Ovary (tissue), 10 donors: ENCODE measurements at places on chromosomes 13 and 19. TPM values are rescaled to one million over a fixed set of nuclear protein-coding genes. Genes with fewer than 3 reads are reported as not detected.

DNA sequence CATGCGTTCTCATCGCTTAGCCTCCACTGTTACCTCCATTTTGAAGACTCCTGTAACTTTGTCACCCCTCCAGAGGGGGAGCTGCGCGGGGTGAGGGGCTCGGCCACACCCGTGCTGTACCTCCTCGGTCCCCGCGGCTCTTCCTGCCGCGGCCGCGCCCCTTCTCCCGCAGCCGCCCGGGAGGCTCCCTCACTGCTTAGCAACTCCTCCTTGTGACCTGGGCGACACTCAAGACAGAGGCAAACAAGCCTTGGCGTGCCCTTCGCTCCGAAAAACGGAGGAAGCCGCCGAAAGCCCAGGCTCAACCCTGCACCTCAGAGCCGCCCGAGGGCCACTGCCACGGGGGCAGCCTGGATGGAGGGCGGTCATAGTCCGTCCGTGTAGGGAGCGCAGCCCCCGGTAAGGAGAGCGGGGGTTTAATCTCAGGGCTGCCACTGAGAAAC, 494.3 kb downstream of the FOXO1 start:
- no peak overlapping the region for H3K4me3 ChIP-seq
- no peaks in the 10 kb centered on the region for H3K36me3 ChIP-seq
- no peak for DNase-seq
- no peaks in the 10 kb centered on the region for H3K4me1 ChIP-seq
- no peaks in the 10 kb centered on the region for H3K27me3 ChIP-seq
- H3K27ac ChIP-seq = no peak overlapping the region

ZNF813 gene
- polyA plus RNA-seq = 1.9 TPM

DNA sequence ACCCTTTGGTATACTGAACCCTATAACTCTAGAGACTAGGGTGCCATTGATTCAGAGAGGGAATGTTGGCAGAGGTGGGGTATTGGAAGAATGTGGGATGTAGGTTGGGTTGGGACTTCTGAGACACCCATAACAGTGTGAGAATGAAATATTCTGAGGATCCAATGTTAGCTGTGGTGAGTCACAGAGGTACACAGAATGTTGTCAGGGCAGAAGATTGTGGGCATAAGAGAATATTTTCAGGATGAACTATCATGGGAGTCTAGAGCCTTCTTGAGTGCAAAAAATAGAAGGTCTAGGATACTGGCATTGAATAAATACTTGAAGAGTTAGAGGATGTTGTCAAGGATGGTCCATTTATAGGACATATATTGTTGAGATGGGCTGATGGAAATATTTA, 9.0 kb downstream of the KLK13 start:
- no peaks in the 10 kb centered on the region for H3K27me3 ChIP-seq
- H3K36me3 ChIP-seq = no peaks in the 10 kb centered on the region
- no peak overlapping the region for H3K27ac ChIP-seq
- DNase-seq = no peak
- no peaks in the 10 kb centered on the region for H3K4me1 ChIP-seq

DNA sequence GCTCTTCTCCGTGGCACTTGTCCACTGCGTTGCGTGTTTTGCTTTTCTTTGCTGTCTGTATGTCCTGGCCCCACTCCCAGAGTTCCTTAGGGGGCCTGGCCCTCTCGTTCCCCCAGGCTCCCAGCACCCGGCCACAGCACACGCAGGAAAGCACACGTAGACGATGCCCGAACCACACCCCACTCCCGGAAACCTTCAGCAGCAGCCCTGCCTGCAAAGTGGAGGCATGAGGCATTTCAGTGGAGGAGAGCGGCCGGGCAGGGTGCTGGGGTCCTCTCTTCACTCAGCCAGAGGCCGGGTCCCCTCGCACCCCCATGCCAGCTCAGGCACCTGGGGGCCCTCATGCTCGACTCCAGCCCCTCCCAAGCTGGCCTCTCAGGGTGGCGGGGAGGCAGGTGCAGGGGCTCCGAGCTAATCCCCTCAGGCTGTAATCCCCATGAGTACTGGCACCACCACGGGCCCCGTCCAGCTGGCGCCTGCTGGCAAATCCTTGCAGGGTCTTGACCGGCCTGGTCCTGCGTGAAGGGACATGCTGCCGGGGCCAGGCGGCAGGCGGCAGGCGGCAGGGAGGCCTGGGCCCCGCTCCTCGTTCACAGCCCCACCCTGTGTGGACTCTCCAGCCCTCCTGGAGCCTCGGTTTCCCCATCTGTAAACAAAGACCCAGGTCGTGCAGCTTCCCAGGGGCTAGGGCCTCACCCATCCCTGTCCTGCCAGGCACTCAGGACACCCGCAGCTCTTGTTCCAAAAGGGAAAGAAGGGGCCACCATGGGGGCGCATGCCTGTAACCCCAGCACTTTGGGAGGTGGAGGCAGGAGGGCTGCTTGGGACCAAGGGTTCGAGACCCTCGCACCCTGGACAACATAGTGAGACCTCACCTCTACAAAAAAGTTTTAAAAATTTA, 7.0 kb downstream of the PIP5K1C start:
- H3K36me3 ChIP-seq = no peaks in the 10 kb centered on the region
- no peaks in the 10 kb centered on the region for H3K27me3 ChIP-seq
- H3K4me3 ChIP-seq = no peak overlapping the region
- no peak overlapping the region for H3K27ac ChIP-seq

- H3K4me1 ChIP-seq = peaks cover 2% of the 10 kb centered on the region
- H3K4me3 ChIP-seq = no peak overlapping the region
- H3K36me3 ChIP-seq = no peaks in the 10 kb centered on the region
- no peak overlapping the region for H3K27ac ChIP-seq
- H3K27me3 ChIP-seq = no peaks in the 10 kb centered on the region
These were observed 45.8 kb downstream of the TMEM255B start for GRCh38 chr13:113804703-113805430.
